Transverse colon (tissue), 4 donors: ENCODE measurements at places on chromosomes 5 and 9. TPM values are rescaled to one million over a fixed set of nuclear protein-coding genes. Genes with fewer than 3 reads are reported as not detected.

GRCh38 chr5:86155796-86156195 lies 461.9 kb upstream of the COX7C start:
- no peak overlapping the region for H3K27ac ChIP-seq
- no peaks in the 10 kb centered on the region for H3K27me3 ChIP-seq
- H3K4me3 ChIP-seq: no peak overlapping the region
- DNase-seq: no peak
- no peaks in the 10 kb centered on the region for H3K4me1 ChIP-seq

DNA sequence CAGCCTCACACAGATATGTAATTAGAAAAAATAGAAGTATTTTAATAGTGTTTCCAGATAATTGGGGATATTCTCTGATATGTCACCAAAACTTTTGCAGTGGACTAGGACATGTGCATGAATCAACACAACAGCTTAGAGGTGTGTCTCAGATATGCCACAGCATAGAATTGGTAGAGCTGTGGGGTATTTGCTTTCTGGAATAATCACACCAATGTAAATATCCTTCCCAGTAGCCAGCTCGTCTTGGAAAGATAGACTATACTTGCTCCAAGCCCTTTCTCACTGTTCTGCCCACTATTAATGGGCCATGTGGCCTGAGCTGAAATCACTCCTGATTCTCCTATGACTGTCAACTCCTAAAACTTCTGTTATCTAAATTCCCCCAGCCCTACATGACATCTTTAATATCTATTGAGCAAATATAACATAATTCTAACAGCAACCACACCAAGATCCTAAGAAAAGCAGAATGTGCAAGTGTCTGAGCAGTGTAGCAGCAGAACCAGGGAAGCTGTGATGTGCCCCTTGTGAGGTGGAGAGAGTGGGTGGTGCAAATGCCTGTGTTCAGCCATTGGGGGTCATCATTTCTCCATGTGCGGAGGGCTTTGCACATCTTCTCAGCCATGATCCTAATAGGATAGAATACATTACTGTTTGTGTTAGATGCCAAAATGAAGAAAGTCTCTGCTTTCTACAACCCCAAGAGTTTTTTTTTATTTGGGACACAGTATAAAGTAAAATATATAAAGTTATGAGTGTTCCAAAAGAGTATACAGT lies 65.0 kb downstream of the MELK start:
- no peak for DNase-seq
- H3K36me3 ChIP-seq: no peaks in the 10 kb centered on the region
- H3K27ac ChIP-seq: no peak overlapping the region
- H3K27me3 ChIP-seq: no peaks in the 10 kb centered on the region
- no peak overlapping the region for H3K4me3 ChIP-seq

DNA sequence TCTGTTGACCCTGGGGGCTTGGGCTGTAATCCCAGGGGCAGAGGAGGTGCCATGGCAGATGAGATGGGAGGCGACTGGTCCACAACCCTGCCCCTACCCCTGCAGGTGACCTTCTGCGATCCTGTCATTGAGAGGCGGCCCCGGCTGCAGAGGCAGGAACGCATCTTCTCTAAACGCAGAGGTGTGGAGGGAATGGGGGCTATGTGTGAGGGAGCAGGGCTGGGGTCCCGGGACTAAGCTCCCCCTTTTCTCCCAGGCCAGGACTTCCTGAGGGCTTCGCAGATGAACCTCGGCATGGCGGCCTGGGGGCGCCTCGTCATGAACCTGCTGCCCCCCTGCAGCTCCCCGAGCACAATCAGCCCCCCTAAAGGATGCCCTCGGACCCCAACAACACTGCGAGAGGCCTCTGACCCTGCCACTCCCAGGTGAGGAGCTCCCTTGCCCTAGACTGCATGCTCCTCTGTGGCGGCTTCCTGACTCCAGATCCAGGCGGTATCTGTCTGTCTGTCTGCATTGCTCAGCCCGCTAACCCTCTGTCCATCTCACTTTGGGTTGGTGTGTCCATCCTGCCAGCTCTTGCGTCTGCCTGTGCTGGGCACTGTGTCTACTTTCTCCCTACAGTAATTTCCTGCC lies 9.9 kb downstream of the ZDHHC12 start:
- no peak overlapping the region for H3K4me3 ChIP-seq
- DNase-seq: no peak
- H3K4me1 ChIP-seq: no peaks in the 10 kb centered on the region
- no peak overlapping the region for H3K27ac ChIP-seq

DNA sequence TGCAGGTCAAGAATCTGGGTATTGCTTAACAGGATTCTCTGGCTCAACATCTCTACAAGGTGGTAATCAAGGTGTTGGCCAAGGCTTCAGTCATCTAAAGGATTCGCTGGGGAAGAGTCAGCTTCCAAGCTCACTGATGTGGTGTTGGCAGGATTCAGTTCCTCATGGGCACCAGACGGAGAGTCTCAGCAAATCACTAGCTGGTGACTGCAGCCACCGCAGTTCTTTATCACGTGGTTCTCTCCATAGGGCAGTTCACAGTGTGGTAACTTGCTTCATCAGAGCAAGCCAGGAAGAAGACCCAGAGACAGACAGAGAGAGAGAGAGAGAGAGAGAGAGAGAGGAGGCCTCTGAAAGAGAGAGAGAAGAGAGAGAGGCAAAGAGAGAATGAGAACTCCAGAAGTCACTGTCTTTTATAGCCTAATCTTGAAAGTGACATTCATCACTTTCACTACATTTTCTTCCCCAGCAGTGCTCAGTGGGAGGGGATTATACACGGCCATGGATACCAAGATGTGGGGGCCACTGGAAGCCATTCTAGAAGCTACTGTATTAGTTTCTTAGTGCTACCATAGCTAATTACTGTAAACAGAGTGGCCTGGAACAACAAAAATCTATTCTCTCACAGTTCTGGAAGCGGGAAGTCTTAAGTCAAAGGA lies 109.2 kb upstream of the SMIM23 start:
- no peak overlapping the region for H3K27ac ChIP-seq
- H3K36me3 ChIP-seq: no peaks in the 10 kb centered on the region
- DNase-seq: no peak
- peaks cover 7% of the 10 kb centered on the region for H3K27me3 ChIP-seq
- H3K4me1 ChIP-seq: no peaks in the 10 kb centered on the region

- no peak for DNase-seq
- H3K27me3 ChIP-seq: no peaks in the 10 kb centered on the region
- H3K27ac ChIP-seq: no peak overlapping the region
- no peaks in the 10 kb centered on the region for H3K4me1 ChIP-seq
These were observed 194.7 kb downstream of the MED10 start for GRCh38 chr5:6183391-6184390.

GRCh38 chr5:17928581-17928981 lies 294.3 kb downstream of the TAF11L14 start:
- no peak overlapping the region for H3K4me3 ChIP-seq
- H3K36me3 ChIP-seq: no peaks in the 10 kb centered on the region

The CDC37L1 gene
- 12.0 TPM for total RNA-seq
